ENCODE measurements at places on chromosomes 7 and 10. TPM values are rescaled to one million over a fixed set of nuclear protein-coding genes. Genes with fewer than 3 reads are reported as not detected.

TEX47 gene
- not detected for total RNA-seq

HACD1 gene
- 52.7 TPM for total RNA-seq

PNLIPRP2 gene
- total RNA-seq, result 0.11 TPM

CAV1 gene
- total RNA-seq, result 718 TPM

SDK1 gene
- total RNA-seq, result 0.50 TPM

CCL24 gene
- not detected for total RNA-seq

ENO4 gene
- total RNA-seq, result 0.10 TPM

TLX1 gene
- total RNA-seq, result not detected

SERPINE1 gene
- total RNA-seq, result 1,637 TPM

UCN3 gene
- not detected for total RNA-seq

POLR2J3 gene
- total RNA-seq, result 49.6 TPM

CHST12 gene
- total RNA-seq, result 11.7 TPM

PTPN20 gene
- 3.7 TPM for total RNA-seq

LRRC17 gene
- total RNA-seq, result not detected

SLC16A9 gene
- 0.07 TPM for total RNA-seq

STEAP2 gene
- 4.9 TPM for total RNA-seq

OR2A12 gene
- total RNA-seq, result not detected

RPP30 gene
- total RNA-seq, result 53.0 TPM

GPER1 gene
- total RNA-seq, result 1.4 TPM

LRIT1 gene
- total RNA-seq, result not detected

PRPS1L1 gene
- not detected for total RNA-seq

ITPRID1 gene
- not detected for total RNA-seq

TWIST1 gene
- 2.8 TPM for total RNA-seq

CPED1 gene
- total RNA-seq, result not detected

ARPC1B gene
- 303 TPM for total RNA-seq

All from A549 treated with dexamethasone at 1 μM for 4 hours (cell line).